ENCODE measurements at places on chromosomes 5 and 9.

DNA sequence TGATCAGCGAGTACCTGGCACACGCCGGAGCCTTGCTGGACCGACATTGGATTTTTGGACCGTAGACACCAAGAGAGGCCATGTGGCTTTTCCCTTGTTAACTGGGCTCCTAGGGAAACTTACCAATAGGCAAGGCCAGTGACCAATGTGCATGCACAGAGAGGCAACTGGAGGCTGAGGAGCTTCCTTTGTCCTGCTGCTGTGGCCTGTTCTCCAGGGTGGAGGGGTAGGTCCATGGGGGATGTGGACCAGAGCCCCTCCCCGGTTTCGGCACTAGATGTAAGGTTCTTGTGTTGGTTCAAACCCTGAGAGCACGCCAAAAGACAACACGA is 34.8 kb upstream of the ANXA2R start:
- no peak for DNase-seq

GRCh38 chr5:91850031-91850430 is 466.9 kb upstream of the ARRDC3 start:
- no peak for DNase-seq

GRCh38 chr5:58871648-58872242 is 288.9 kb downstream of the RAB3C start:
- DNase-seq, result peak; percentile 50

DNA sequence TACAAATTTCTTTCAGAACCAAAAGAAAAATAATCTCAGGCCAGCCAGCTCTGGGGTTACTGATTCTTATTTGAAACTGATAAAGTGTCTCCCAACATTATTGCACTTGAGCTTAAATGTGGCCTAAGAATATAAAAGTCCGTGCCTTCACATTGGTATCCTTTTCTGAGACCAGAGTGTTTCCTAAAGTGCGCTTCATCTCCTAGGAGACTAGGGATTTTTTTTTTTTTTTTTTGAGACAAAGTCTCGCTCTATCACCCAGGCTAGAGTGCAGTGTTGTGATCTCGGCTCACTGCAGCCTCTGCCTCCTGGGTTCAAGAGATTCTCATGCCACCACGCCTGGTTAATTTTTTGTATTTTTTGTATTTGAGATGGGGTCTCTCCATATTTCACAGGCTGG is 23.6 kb upstream of the KCNIP1 start:
- no peak for DNase-seq

DNA sequence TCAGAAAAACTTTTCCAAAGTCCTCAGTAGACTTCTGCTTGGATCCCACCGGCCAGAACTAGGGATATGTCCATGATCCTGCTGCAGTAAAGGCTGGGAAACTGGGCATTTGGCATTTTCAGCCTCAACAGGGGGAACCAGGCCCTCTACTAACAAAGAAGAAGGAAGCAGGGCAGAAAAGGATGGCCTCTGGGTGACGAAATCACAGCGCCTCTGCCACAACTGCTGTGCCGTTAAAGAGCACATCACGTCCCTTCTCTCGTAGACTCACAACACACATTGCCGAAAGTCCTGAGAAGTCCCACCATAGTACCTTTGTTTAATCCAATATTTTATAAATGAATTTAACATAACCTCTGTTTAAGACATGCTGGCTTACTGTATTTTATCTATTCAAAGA is 10.4 kb upstream of the AFAP1L1 start:
- DNase-seq, result no peak

GRCh38 chr9:136160381-136160841 is 41.7 kb upstream of the TMEM250 start:
- no peak for DNase-seq

DNA sequence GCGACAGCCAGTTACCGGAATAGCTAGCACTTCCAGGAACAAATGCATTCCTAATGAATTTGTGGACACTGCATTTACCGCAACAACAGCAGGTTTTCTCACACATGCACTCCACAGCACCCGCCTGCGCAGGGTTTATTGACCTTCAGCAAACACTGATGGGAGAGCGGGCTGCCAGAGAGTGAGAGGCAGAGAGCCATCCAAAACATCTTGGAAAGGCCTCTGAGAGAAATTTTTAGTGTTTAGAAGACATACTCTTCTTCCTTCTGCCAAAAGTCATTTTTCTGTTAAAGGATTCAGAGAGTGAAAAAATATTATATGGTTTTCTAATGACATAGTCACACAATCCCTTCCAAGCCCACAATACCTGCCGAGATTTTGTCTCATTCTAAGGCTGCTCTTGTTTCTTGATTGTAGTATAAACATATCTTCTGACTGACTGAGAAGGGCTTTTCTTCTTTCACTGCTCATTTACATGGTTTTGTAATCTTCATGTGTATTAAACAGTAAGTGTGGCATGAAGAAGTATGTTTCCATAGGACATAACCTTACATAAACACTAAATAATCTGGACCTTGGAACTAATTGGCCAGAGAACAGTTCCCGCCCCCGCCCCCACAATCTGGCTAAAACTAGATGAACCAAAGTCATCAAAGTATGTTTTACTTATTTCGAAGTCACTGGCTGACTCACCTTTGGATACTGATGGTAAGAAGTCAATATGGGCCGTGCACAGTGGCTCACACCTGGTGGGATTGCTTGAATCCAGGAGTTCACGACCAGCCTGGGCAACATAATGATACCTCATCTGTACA is 432.5 kb upstream of the MEF2C start:
- no peak for DNase-seq

GRCh38 chr5:88405783-88406182 is 137.1 kb upstream of the TMEM161B start:
- no peak for DNase-seq

DNA sequence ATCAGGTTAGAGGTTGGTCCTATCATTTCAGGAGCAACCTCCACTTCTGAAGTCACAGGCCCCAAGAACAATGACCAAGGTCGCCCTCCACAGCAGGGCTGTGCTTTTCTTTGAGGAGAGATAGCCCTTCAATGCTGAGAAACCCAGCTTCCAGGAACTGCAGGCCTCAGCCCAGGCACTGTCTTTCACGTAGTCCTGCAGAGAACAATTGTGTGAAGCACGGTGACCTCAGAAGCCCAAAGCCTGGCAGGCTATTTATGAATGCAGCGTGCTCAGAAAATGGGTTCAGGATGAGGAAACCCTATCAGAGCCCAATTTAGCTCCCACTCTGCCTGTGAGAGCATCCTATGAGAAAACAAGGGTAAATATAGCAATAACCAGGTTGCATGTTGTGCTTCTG is 388.3 kb downstream of the PLK2 start:
- no peak for DNase-seq

- DNase-seq, result no peak
Measured at GRCh38 chr5:5139777-5140478, at the start of gene ADAMTS16. Gene ADAMTS16 (plus strand): TSS chr5:5140330. CDS start chr5:5140468, 138 bp downstream.

- DNase-seq, result peak; percentile 35
Measured at GRCh38 chr5:53035868-53036381, 46.8 kb downstream of the ITGA2 start.

- no peak for DNase-seq
Measured at GRCh38 chr9:16460696-16461095, 409.8 kb downstream of the BNC2 start.

GRCh38 chr9:4592886-4593285 is 69.2 kb upstream of the PLPP6 start:
- DNase-seq, result no peak

- no peak for DNase-seq
Measured at GRCh38 chr9:70778568-70778967, 342.9 kb downstream of the TRPM3 start.

DNA sequence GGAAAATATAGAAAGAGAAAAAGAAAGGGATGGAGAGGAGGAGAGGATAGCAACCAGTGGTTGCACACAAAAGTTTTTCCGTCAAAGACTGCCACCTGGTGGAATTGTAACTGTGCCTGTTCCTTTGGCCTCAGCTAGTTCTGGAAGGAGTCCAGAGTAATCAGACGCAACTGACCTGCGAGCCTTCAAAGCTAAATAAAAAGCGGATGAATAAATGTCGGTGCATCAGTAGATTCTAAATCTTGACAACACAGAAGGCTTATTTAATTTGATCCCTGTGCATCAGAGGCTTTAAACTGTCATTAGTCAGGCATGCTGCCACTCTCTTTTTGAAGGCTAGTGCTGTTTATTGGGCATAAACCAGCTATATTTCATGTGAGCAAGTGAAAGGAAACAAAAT is 132.9 kb upstream of the ACO1 start:
- peak; percentile 39 for DNase-seq

- DNase-seq, result no peak
Measured at GRCh38 chr5:176660530-176660859, 13.2 kb downstream of the TSPAN17 start.

DNA sequence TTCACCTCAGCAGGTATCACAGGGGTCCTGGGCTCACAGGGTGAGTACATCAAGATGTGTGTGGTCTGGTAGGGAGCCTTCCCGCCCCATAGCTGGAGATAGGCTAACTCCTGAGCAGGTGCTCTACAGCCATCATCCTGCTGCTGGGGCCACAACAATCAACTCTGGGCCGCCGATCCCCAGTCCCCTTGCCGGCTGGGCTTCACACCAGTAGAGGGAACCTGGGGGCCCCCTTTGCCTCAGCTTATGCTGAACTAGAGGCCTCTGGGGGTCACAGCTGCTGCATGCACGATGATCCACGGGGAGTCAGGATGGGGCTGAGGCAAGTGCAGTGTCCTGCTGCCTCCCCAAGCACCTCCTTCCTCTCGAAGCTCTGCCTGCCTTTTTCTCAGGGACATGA is 46.5 kb downstream of the IRF1 start:
- DNase-seq, result no peak
